ENCODE measurements at places on chromosomes 1 and 21. TPM values are rescaled to one million over a fixed set of nuclear protein-coding genes. Genes with fewer than 3 reads are reported as not detected.

DNA sequence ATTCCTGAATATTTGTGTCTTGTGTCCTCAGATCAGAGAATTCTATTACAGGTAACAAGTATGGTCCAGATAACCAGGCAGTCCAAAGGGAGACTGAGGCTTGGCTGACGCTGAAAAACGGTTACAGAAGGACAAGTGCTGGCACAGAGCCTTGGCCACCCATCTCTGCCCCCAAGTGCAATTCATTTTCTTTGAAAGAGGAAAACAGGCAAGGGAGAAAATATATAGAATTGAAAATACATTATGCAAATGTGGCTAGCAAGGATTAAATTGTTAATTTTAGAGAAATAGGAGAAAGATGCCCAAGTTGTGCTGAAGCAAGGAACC lies 1.2 kb downstream of the SORT1 start:
- no peak for DNase-seq

DNA sequence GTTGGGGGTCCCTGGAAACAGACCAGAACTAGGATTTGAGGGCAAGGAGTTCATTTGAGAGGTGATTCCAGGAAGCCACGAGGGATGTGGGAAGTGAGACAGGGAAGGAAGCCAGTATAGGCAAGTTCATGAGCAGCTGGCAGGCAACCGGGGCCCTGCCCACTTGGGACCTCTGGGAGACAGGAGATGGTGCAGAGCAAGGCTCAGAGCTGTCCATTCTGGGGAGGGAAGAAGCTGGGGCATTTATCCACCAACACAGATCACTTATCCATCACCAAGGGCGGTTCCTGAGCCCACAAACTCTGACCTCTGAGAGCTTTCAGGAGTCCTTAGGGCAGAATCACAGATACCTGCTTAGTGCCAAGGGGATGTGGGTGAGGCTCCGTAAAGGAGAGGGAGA lies 16.8 kb downstream of the EDN2 start:
- no peak for DNase-seq

DNA sequence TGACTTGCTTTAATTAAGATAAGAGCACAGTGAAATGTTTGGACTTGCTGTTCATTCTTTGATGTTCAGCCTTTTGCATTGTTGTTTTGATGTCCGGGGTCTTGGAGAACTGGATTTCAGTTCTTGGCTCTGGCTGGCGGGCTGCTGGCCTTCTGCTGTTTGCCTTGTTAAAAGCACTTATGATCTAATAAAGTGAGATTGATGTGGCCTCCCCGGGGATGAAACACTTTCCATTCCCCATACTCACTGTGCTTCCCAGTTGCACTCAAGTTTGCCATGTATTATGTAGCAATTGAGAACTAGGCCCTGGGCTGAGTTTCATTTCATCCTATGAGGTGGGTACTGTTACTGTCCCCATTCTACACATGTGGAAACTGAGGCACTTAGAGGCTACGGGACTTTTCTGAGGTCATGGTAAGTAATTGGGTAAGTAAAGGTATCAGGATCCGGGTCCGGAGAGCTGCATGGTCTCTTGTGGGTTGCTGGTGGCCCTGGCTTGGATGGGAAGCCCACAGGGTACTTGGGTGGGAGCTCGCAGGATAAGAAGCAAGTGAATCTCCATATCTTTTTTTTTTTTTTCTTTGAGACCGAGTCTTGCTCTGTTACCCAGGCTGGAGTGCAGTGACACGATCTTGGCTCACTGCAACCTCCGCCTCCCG lies 127.7 kb upstream of the ZBTB40 start:
- no peak for DNase-seq

DNA sequence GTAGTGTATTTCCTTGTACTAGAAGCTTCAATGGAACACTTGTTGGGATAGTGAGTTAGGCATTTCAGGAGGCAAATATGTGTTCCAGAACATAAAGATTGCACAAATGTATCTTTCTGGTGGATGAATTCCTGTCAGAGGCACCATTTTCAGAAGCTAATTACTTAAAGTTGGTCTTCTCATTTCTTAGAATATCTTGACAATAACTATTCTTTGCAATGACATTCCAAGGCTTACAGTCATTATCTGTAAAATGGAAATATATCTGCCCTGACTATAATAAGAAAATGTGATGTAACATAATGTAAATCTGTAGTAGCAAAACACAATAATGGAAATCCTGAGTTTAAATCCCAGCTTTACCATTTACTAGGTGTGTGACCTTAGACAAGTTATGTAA lies 2.7 kb downstream of the VCAM1 start:
- DNase-seq: no peak

GRCh38 chr1:11281518-11282331 lies 8.7 kb downstream of the UBIAD1 start:
- DNase-seq: no peak

DNA sequence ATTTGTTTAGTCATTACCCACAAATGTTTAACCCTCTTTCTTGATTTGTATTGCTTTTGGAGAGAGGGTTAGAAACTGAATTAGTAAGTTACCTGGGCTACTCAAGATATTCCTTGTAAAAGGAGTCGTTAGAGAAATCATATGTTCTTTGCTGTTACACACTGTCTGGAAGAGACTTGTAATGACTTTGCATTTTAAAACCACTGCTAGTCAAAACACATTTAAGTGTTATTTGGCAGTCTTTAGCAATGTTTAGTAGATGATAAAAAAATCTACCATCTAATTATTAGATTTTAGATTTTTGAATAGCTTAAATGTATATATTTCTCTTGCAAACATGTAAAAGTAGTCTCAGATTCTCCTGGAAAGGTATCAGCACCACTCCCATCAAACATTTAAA lies 6.6 kb downstream of the OSBPL9 start:
- DNase-seq: no peak

GRCh38 chr21:38639571-38640354 lies 141.5 kb upstream of the ERG start:
- DNase-seq: no peak

- DNase-seq: no peak
These were observed 34.6 kb downstream of the CLIC4 start for GRCh38 chr1:24779689-24780464.

DNA sequence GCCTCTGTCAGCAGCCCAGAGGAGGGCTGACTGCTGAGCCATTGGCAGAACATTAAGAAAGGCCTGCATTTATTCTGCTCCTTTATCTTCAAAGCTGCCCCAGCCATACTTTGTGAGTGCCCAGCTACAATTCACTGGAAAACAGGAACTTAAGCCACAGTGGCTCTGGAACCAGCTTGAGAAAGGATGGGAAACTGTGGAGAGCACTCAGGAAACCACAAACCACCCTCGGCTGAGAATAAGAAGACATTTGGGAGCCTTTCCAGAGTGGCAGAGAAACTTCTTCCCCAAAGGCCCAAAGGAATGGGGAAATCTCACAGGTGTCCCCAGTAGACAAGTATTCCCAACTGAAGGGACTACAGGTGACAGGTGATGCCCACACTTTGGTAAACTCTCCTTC lies 1.8 kb downstream of the LAMB3 start:
- DNase-seq: no peak

DNA sequence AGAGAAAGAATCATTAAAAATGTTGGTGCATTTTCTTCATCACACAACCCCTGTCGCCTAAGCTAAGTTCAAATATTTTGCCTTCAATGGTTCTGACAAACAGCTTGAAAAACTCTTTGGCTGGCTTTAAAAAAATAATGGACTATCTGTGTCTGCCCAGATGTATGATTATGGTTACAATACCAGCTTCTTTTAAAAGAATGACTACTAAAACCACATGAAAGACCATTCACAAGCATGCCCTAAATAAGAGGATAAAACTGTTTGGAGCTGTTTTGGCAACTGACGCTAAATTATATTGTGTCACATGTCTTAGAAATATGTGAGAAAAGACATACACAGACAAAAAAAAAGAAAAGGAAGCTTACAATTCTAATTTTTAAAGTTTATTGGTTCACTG lies 23.7 kb upstream of the PLPPR4 start:
- no peak for DNase-seq

DNA sequence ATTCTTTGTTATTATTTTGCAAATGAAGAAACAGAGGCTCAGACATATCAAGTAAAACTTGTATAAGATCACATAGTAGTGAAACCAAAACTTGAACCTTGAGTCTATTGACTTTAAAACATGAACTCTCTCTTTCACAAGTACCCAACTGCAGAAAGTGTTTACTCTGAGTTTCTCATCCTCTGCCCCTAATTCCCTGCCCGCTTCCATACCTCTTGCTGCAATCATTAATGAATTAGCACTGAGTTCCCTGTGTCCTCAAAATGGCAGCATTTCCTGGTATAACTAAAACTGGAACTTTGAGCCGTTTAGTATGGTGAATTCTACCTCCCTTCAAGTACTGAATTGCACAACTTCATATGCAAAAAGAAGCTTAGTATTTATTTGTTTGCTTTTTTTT lies 147.7 kb upstream of the DNAH14 start:
- DNase-seq: no peak

- no peak for DNase-seq
These were observed 24.7 kb downstream of the MEF2D start for GRCh38 chr1:156475568-156476500.

DNA sequence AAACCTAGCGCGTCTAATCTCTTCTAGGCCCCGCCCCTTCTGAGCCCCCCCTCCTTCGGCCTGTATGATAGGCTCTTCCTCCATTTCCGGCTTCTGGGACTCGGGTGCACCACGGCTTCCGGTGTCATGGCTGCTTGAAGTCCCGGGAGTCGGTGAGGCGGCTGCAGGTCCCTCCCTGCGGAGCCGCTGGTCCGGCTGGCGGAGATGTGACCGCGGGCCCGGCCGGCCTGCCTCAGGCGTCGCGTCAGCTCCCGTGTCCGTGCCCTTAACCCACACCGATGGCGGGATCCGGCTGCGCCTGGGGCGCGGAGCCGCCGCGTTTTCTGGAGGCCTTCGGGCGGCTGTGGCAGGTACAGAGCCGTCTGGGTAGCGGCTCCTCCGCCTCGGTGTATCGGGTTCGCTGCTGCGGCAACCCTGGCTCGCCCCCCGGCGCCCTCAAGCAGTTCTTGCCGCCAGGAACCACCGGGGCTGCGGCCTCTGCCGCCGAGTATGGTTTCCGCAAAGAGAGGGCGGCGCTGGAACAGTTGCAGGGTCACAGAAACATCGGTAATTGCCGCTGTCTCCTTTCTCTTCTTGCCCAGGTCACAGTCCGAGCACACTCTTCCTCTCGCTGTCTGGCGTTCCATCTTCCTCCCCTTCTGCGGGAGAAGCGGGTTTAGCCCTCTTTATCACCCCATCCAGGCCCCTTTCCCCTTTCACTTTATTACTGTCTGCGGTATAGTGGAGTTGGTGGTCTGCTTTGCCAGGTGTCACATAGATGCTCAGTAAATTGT lies at the start of gene UHMK1:
TSS of gene UHMK1 (plus strand) at position 96 of the 773 bp plus-strand sequence. CDS start at position 279, 183 bp downstream.
- DNase-seq: peak; percentile 10

DNA sequence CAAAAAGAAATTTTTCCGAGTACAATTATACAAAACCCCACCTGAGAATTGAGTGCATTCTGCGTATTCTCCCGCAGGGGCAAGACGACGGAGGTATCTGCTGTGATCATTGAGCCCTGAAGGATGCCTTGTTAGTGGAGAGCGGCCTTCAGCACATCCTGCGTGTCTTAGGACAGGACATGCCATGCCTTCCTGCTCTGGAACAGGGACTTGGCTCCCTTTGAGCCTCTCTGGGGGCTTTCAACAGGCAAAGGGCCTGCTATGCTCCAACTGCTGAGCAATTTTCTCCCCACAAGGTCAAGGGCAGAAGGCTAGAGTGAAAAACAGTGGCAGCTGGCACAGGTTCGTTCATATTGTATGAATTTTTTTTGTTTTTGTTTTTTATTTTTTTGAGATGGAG lies 52.4 kb downstream of the TOR1AIP2 start:
- DNase-seq: no peak

GRCh38 chr1:47023268-47024140 lies at the start of gene CYP4X1:
CYP4X1 (plus strand) TSS chr1:47023669; CDS start chr1:47023818, 149 bp downstream.
- DNase-seq: no peak

GRCh38 chr1:227317523-227318015 lies 723 bp downstream of the CDC42BPA start:
- DNase-seq: peak; percentile 54

DNA sequence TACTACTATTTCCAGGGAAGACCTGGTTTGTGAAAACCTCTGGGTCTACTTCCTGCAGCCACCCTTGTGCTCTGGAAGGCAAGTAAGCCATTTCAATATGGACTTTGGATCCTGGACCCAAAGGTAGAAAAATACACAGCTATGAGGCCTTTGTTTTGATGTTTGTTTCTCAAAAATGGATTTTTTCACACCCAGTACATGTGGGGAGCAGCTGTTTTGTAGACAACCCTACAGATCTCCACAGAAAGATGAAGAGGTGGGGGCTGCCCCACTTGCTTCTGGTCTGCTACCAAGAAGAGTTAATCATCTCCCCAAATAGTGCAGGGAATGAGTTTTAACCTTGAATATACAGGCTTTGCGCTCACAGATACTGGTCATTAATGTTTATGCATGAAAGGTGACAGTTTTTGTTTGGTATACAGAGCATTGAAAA lies 29.2 kb downstream of the ZNF281 start:
- DNase-seq: no peak

The NR5A2 gene
- polyA plus RNA-seq: 2.5 TPM

The IL12RB2 gene
- polyA plus RNA-seq: 0.37 TPM

The EFCAB14 gene
- polyA plus RNA-seq: 109 TPM

The OR2L13 gene
- 0.07 TPM for polyA plus RNA-seq

The TSNAX gene
- 68.0 TPM for polyA plus RNA-seq

The MARK1 gene
- 10.9 TPM for polyA plus RNA-seq

The RPE65 gene
- polyA plus RNA-seq: 0.11 TPM
